ENCODE measurements at places on chromosomes 3 and 15. TPM values are rescaled to one million over a fixed set of nuclear protein-coding genes. Genes with fewer than 3 reads are reported as not detected.

The HAPLN3 gene
- 8.3 TPM for polyA plus RNA-seq

DNA sequence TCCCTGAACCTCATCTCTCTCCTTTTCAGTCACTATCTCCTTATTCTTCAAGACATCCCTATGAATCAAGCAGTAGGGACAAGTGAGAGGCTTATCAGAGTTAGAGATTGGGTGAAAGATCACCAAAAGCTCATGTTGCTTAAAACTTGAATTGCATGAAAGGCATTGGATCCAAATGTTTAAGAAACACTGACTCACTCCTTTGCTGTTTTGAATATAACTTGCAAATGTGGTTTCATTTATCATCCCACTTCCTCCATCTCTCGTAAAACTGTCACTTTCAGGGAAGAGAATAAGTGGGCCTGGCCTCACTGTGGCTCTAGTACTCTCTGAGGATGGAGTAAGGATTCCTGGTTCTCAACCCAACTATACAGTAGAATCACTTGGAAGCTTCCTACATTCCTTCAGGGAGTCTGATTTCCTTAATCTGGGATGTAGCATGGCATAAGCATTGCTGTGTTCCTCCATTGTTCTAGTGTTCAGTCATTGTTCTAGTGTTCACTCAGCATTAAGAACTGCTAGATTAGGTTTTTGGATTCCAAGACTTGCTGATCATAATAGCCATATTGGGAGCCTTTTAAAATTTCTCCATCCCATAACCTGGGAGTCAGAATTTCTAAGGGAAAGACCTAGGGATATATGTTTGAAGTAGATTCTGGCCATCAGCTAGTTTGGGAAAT, 171.8 kb downstream of the TMEM108 start:
- H3K36me3 ChIP-seq, result no peaks in the 10 kb centered on the region
- peak overlapping the region; percentile 28 for H3K27ac ChIP-seq
- no peak overlapping the region for H3K4me3 ChIP-seq
- H3K4me1 ChIP-seq, result peaks cover 12% of the 10 kb centered on the region
- H3K27me3 ChIP-seq, result no peaks in the 10 kb centered on the region

GRCh38 chr3:24604215-24604614, 109.6 kb upstream of the THRB start:
- H3K36me3 ChIP-seq, result no peaks in the 10 kb centered on the region
- no peaks in the 10 kb centered on the region for H3K4me1 ChIP-seq
- no peak overlapping the region for H3K27ac ChIP-seq
- H3K27me3 ChIP-seq, result no peaks in the 10 kb centered on the region
- DNase-seq, result no peak
- no peak overlapping the region for H3K4me3 ChIP-seq

GRCh38 chr3:140265302-140265701, 330.3 kb downstream of the CLSTN2 start:
- H3K27ac ChIP-seq, result no peak overlapping the region
- DNase-seq, result no peak
- no peak overlapping the region for H3K4me3 ChIP-seq

DNA sequence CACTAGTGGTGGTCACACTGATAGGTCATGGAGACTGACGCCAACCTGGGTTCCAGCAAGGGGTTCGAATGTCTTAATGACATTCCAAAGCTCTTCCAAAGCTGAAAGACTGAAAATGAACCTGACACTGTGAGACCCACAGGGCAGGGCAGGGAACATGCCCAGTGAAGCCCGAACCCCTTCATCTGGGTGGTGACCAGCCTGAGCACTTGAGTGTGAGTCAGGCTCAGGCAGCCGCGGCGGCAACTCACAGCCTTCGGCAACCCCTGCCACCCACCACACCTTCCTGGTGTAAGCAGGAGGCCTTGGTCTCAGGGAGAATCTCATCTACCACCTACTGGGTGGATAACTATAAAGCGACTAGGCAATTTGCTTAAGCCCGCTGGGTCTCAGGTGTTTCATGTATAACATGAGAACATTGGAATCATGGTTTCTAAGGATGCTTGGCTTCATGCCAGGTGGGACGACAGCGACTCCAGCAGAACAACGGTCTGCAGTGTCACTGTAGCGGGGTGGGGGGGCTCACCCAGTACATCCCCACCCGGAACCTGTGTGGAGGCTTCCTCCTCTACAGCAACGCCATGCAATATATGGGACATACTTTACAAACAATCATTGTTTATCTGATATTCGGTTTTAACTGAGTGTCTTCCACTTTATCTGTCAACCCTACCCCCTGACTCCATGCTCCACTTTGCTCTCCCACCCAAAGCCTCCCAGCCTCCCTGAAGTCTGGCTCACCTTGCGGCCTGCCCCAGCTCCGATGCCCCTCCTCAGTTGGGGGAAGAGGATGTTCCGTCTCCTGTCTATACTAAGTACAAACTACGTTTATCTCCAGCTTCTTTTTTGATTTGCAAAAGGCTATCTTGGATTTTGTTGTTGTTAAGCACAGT, 125.0 kb upstream of the MEF2A start:
- peak; percentile 44 for DNase-seq
- peaks cover 8% of the 10 kb centered on the region for H3K4me1 ChIP-seq
- no peak overlapping the region for H3K4me3 ChIP-seq
- H3K36me3 ChIP-seq, result no peaks in the 10 kb centered on the region
- no peaks in the 10 kb centered on the region for H3K27me3 ChIP-seq
- no peak overlapping the region for H3K27ac ChIP-seq

DNA sequence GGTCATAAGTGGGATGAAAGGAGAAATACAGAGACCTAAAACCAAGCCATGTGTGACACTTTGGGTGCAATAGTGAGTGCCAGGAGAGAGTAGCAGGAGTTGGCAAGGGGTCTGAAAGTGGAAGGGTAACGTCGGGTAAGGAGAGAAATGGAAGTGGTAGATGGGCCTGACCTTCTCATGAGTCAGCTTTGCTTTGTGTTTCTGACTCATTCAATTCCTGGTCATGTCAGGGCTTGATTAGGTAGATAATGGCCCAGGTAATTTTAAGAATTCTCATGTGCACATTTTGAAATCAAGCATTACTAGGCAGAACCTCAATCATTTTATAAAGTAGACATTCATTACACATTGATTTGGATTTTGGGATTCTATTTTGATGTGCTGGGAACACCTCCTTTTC, 262.5 kb downstream of the SOX2 start:
- no peaks in the 10 kb centered on the region for H3K27me3 ChIP-seq
- H3K4me1 ChIP-seq, result no peaks in the 10 kb centered on the region
- no peak overlapping the region for H3K4me3 ChIP-seq
- H3K27ac ChIP-seq, result no peak overlapping the region
- no peaks in the 10 kb centered on the region for H3K36me3 ChIP-seq

- peak; percentile 93 for DNase-seq
- H3K36me3 ChIP-seq, result no peaks in the 10 kb centered on the region
- no peaks in the 10 kb centered on the region for H3K27me3 ChIP-seq
- H3K4me1 ChIP-seq, result peaks cover 5% of the 10 kb centered on the region
Observed at GRCh38 chr15:81133782-81134461, at the start of gene CFAP161. TSS of gene CFAP161 (plus strand) at chr15:81134270. CDS start at chr15:81134330, 60 bp downstream.

Measured in SK-N-SH (cell line).